ENCODE measurements at places on chromosomes 1 and 21.

- DNase-seq: no peak
These were observed 6.6 kb upstream of the DIRAS3 start for GRCh38 chr1:68057050-68057449.

GRCh38 chr1:192126030-192126619, 32.1 kb upstream of the RGS18 start:
- no peak for DNase-seq

- no peak for DNase-seq
These were observed 801 bp downstream of the EPRS1 start for GRCh38 chr1:220045356-220046051.

DNA sequence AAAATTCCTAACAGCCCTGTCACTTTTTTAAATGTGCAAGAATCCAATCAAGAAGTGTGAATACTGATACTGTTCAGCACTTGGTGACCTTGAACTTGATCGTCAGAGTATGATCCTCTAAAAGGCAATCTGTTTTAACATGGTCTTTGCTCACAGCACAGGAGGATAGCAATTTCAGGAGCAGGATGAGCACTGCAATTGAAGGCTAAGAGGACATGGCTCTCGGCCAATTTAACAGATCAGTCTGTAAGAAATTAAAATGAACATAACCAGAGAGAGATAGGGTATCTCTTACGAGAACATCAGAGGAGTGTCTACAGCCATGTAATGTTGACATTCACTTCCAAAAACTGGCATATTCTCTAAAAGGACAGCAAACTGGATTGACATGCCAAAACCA, 243.1 kb downstream of the LTN1 start:
- DNase-seq: no peak
